ENCODE measurements at places on chromosomes 2 and 18.

- DNase-seq: no peak
Measured at GRCh38 chr2:26757873-26758789, 6.0 kb upstream of the SLC35F6 start.

- DNase-seq: no peak
Measured at GRCh38 chr2:182330451-182331305, 96.2 kb downstream of the PDE1A start.

DNA sequence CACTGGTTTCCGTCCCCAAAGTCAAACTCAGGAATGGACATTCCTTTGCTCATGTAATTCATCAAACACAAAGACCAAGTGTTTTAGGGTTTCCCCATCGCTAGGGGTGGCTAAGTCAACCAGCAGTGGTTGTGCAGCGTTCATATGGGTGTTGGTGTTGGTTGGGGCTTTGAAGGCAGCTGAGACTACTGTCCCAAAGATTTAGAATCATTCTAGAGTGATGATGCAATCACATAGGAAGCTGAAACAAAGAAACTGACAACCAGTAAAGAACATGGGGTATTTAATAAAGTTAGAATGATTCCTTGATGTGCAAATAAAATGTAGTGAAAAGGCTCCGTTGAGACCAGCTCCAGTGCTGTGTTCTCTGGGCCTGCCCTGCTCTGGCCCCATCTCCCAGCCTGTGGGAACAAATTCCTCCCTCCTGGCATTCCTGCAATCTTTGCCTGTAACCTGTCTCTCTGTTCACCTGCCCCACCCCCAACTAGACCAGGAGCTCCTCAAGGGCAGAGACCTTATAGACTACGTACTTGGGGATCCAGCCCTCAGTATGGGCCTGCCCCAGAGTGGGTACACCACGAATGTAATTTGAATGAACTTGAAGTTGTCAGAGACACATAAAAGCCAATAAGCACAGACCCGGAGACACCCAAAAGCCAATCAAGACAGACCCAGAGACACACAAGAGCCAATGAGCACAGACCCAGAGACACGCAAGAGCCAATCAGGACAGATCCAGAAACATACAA is 191.7 kb upstream of the TWIST2 start:
- no peak for DNase-seq

GRCh38 chr2:156937430-156937829 is 320.1 kb upstream of the GALNT5 start:
- no peak for DNase-seq

GRCh38 chr2:10005461-10006235 is 37.7 kb upstream of the KLF11 start:
- no peak for DNase-seq

DNA sequence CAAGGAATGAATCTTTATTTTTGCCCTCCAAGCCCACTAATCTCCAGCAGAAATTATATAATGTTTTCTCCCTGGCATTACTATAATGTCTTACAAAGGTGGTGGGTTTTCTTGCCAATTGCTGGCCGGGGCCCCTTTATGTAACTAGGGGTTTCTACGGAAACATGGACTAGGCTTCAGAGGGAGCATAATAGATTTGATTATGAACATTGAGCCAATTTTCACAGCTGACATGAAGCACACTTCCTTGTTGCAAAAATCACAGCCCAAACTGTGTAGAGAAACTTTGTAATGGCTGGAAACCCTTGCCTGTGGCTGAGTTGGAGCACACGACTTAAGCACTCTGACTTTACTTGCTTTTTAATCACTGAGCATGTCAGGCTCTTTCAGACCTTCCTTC is 3.8 kb upstream of the CYRIA start:
- DNase-seq: no peak

Measured in cortex of kidney (tissue), 1 donor.